ENCODE measurements at places on chromosomes 3 and 15.

- DNase-seq: no peak
These were observed 40.9 kb downstream of the HDC start for GRCh38 chr15:50224606-50225005.

DNA sequence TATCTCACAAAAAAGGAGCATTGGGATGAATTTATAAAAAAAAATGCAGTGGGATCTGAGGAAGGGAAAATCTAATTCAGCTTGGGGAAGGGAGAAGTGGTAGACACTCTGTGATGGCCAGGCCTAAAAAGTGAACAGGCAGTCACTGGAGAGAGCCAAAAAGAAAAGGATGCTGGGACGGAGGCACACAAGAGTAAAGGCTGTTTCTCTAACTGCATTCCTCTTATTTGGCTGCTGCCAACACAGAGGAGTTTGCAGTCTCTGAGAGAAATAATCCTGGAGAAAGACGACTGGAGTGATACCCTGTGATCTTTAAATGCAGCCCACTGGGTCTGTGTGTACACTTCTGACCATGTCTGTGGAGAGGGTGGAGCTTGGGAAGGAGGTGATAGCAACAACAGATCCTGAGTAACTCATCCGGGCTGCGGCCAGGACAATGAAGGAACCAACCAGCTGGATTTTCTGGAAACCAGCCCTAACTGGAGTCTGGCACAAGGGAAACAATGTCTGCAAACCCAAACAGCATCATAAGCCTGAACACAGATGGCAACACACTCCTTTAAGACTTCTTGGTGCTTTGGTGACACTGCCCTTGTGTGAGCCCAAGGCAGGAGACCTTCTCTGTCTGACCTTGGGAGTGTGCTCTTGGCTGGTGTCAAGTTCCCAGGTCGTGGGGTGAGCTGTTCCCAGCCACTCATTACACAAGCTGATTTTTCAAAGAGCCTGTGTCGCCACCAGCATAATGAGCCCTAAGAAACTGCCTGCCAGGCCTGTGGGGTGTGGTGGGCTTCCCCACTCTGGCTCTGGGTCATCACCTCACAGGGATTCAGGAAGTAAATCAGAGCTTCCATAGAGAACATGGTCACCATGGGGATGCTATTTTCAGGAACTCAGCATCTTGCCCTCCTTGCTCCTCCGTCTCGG lies 8.0 kb downstream of the FYCO1 start:
- DNase-seq: no peak

DNA sequence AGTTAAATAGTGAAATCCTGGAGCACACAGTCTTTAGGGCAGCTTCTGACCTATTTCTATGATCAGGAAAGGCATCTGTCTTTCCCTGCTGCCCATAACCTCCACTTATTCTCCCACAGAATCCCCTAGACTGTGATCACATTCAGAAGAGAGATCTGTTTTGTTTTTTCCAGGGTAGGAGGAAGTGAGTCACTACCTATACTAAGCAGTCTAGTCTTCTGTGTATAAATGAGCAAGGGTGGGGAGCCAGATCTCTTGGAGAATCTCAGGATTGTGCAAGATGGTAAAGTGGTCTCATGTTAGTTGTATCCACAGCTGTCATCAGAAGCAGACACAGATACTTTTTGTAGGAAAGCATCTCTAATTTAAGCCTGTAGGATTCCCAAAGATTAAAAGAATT lies 11.8 kb upstream of the FBXO22 start:
- DNase-seq: no peak

- DNase-seq: peak; percentile 48
These were observed 781 bp upstream of the CYP1A1 start for GRCh38 chr15:74725845-74726773.

GRCh38 chr15:89515477-89515876 lies 19.1 kb upstream of the RHCG start:
- DNase-seq: no peak

GRCh38 chr15:29089731-29090616 lies 179.6 kb downstream of the NSMCE3 start:
- DNase-seq: peak; percentile 17

DNA sequence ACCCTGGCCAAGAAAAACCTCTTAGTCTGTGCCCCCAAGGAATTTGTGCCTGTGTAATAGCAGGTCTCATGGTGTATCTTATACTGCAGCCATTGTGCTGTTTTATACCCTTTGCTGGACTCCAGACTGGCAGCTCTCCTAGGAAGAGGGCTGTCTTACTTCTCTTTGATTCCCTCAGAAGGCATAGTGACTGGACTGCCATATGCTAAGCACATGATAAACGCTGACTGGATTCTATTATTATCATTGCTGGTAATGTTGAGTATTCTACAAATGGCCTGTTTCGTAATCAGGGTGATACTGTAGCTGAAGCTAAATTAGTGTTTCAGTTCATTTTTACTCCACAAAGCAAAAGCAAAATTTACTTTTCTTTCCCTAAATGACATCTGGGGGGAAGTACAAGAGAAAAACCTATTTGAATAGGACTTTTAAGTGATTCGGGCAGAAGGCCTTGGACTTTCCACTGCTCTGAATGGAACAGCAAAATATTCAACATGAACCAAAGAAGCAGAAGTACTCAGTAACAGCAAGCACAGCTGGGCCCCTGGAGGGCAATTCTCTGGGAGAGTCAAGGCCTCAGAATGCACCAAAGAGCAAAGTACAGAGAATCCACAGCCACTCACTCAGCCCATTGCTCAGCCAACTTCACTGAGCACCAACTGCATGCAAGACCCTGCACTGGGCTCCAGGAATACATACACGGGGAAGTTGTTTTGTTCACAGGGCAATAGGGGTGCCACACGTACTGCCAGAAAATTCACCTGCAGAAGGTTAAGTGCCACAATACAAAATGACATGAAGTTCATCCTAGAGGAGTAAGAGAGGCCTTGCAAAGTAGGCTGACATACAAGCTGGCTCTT lies 7.9 kb upstream of the BCL2A1 start:
- DNase-seq: no peak

DNA sequence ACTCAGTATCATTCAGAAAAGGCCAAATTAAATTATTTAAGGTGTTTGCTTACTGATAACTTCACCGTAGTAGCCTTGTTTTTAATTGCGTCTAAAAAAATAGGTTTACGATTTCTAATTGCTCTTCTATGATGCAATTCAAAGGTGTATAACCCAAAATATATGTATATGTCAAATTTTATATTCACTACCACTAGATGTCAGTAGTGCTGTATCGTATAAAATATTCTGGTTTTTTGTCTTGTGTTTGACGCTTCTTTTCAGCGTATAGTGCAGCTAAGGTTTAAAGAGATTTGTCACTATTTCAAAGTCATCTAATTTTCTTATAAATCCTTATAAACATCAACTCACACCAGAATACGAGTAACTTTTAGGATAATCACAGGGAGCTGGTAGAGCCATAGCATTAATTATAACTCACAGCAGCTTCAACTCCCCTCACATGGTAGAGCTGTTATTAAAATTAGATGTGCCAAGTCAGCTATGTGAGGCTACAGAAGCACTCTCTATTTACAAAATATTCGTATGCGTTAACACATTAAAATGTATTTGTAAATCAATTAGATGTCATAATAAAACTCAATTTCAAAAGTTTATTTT lies 3.5 kb downstream of the PFN2 start:
- DNase-seq: no peak

DNA sequence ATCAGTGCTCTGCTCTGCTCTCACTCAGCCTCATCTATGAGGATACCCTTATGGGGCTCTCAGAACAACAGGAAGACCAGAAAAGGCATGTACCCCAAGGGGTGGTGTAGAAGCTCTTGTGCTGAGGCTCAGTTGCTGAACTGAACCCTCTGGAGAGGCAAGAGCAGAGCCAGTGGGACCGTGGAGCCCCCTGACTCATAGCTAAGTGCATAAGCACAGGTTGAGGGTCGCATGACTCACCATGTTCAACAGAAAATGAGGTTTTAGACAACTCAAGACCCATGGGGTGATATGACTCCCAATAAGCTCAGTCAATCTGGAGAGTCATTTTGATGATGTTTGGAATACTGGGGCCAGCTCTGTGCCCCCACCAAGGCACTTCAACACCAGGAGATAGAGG lies 37.3 kb downstream of the CRYGS start:
- no peak for DNase-seq

GRCh38 chr3:190252080-190252479 lies 70.2 kb downstream of the CLDN1 start:
- no peak for DNase-seq

DNA sequence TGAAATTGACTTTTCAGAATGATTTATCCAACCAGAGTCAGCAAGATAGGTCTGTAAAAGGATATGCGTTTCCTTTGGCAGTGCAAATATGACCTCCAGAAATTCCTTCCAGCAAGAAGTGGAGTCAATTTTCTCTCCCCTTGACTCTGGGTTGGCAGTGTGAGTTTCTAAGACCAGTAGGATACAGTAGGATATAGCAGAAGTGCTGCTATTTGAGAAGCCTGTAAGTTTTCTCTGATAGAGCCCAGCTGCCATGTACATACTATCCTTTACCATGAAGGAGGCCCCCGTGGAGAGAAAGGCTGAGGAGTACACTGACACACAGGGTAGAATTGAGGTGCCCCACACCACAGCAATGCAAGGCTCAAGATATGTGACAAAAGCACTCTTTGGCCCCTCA lies 409.1 kb upstream of the PDZRN3 start:
- no peak for DNase-seq

GRCh38 chr3:66800941-66801545 lies 197.1 kb upstream of the KBTBD8 start:
- no peak for DNase-seq

GRCh38 chr3:196202516-196202970 lies 8.7 kb downstream of the ZDHHC19 start:
- DNase-seq: no peak

DNA sequence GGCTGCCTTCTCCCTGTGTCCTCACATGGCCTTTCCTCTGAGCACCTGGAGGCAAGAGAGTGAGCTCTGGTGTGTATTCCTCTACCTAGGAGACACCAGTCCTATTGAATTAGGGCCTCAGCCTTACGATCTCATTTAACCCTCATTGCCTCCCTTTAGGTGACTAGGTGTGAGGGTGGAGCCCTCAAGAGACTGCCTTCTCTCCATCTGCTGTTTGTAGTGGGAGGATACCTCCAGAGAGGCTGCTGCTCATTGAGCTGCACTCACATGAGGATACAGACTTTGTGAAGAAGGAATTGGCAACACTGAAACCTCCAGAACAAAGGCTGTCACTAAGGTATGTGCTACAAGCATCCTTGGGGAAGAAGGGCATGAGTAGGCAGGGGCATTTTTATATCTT lies at the start of gene CCR8:
Gene CCR8 (plus strand): TSS at position 217 of the 400 bp plus-strand sequence. CDS start 2,623 bp downstream, outside the sequence.
- no peak for DNase-seq

DNA sequence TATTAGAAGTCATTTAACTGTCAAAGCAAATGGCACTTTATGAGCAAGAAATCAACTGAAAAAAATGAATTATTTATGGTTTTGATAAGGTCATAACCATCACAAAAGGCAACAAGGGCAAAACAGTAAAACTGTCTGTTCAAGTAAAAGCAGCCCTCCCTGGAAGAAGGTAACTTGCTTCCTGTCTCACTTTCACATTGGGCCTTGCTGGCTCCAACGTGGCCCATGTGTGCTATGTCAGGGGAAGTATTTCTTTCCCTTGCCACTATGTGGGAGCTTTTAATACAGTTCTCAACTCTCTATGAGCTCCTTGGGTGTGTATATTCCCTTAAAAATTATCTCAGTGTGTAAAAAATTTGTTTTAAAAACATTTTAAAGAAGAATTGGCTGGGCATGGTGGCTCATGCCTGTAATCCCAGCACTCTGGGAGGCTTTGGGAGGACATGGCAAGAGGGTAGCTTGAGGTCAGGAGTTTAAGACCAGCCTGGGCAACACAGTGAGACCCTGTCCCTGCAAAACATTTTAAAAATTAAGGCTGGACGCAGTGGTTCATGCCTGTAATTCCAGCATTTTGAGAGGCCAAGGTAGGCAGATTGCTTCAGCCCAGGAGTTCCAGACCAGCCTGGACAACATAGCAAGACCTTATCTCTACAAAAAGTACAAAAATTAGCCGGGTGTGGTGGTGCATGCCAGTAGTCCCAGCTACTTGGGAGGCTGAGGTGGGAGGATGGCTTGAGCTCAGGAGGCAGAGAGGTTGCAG lies 45.2 kb upstream of the TJP1 start:
- no peak for DNase-seq

GRCh38 chr3:114351123-114351821 lies 57.4 kb downstream of the TIGIT start:
- DNase-seq: no peak

- no peak for DNase-seq
These were observed 18.7 kb downstream of the TGM4 start for GRCh38 chr3:44893097-44893496.

GRCh38 chr15:36499412-36500389 lies 79.7 kb upstream of the CDIN1 start:
- DNase-seq: no peak

- DNase-seq: no peak
These were observed 92.7 kb downstream of the UACA start for GRCh38 chr15:70670680-70671079.

- DNase-seq: no peak
These were observed 40.5 kb downstream of the HES1 start for GRCh38 chr3:194176274-194176991.

DNA sequence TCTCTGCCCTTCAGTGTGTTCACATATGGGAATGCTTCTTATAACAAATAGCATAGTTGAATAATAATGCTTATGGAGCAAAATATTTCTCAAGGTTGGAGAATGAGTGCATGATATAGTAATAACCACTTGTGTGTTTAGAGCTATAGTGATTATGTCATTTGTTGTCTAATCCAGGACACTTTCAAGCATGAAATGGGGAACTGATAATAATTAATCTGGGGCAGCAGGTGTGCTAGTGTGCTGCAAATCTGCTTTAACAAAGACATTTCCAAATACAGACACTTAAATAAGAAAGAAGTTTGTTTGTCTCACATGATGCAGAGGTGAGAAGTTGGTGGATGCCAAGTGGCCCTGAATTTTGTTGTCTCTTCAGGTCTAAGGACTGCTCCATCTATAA lies 579.3 kb upstream of the GRM7 start:
- no peak for DNase-seq
